ENCODE measurements at places on chromosomes 4 and X.
A peak's percentile ranks its signal among the peaks of the same experiment; 100 is the strongest.

- DNase-seq = no peak
Observed at GRCh38 chr4:170990989-170991589, 822.1 kb upstream of the GALNTL6 start.

GRCh38 chrX:87003031-87003430, 514.6 kb upstream of the KLHL4 start:
- no peak for DNase-seq

DNA sequence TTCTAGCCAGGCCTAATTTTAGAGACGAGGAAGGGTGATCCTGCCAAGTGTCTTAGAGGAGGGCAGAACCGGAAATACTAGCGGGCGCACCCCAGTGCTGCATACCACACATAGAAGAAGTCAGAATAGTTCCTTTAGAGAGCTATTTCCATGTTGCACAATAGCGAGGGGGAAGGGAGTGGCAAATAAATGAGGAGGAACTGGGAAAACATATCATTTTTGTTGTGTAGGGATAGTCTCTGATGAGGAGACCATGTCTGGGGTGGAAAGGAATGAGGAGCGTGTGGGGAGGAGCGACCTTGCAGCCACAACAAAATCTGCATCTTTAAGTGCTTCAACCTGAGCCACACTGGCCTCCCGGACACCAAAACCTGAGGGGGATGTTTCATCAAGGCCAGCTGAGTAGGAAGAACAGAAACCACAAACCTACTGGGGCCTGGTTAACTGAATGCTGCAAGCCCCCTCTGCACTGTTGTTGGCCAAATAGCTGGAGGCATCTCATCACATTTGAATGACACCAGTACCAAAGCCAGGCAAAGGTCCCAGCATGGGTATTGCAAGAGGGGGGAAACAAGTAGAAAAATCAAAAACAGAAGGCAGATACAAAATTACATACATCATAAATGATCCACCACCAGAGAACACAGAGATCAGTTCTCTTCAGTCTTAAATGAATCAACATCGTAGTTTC, 26.7 kb upstream of the C1QTNF7 start:
- DNase-seq = peak; percentile 52

GRCh38 chr4:92128676-92129075, 175.1 kb upstream of the GRID2 start:
- DNase-seq = no peak

GRCh38 chr4:48774760-48775710, 5.0 kb downstream of the FRYL start:
- no peak for DNase-seq

DNA sequence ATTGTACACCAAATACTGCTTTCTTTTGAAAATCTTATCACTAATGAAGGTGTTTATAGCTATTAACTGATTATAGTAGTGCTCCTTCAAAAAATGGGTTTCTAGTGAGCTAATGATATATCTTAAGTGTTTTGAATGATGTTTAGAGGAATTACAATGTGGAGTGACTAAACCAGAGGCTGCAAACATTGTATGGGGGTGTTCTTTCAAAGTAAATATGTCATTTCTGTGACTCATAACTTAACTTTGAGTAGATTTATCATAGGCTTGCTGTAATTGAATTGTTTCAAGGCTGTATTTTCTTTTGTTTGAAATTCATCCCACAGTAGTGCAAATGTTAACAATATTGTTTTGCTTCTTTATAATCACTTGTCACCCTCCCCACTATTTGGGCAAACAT, 141.6 kb downstream of the IL1RAPL2 start:
- DNase-seq = no peak

GRCh38 chrX:68692651-68693050, 45.2 kb downstream of the STARD8 start:
- no peak for DNase-seq

GRCh38 chrX:16284842-16285241, 117.6 kb downstream of the MAGEB17 start:
- no peak for DNase-seq

- DNase-seq = no peak
Observed at GRCh38 chr4:51923343-51923742, 80.4 kb downstream of the DCUN1D4 start.

DNA sequence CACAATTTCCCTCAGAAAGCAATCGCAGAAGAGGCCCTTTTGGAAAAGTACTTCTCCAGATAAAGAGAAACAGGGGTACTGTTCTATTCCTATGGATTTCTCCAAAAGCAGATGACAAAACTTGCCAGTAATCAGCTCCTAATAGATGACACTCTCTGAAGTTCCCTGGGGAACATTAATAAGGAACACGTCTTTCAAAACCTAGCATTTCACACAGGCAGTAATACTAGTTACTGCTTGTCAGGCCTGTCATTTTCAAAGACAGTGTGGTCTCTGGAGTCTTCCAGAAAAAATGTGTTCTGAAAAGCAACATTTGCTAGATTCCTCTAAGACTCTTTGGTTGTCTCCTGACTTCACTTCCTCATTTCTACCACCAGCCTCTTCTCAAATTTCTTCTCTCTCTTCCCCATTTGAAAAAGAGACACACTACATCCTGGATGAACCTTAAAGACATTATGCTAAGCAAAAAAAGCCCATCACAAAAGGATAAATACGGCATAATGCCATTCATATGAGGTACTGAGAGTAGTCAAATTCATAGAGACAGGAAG, 47.3 kb downstream of the CHRDL1 start:
- no peak for DNase-seq

GRCh38 chr4:30720021-30720660, at the start of gene PCDH7:
TSS of gene PCDH7 (plus strand) at chr4:30720369. CDS start at chr4:30721423, 1,054 bp downstream.
- peak; percentile 28 for DNase-seq

DNA sequence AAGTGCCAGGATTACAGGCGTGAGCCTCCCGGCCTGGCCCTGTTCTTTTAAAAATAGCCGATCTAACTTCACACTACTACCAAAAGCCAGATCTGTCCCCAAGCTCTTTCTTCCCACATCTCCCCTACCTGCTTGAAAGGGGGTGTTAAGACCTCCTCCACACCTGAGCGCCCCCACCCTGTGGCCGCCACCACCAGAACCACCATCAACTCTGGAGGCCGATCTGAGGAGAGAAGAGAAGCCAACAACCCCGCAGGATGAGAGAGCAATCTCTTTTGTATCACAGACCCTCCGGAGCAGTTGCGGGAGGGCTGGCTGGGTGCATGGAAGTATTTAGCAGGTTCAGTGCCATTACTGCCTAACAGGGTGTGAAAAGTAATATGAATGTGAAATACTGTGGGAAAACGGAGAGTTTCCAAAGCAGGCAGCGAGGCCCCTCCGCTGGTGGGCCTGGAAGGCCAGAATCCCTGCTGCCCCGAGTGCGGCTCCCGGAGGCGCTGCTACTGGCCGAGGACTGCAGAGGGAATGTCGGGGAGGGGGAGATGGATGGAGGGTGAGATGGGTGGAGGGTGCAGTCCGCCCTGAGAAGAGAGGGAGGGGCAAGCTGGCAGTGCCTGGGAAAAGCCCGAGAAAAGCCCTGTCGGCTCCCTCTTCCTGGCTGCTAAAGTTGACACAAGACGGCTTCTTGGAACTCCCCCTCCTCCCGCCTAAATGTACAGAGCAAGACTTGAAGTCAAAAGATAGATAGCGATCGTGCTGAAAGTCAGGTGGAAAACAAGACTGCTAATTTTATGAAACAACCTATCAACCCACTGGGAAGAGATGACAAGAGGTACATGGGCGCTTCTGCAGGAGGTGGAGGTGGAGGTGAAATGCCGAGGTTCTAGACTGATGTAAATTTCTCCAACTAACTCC, 22.3 kb downstream of the HAND2 start:
- no peak for DNase-seq

- no peak for DNase-seq
Observed at GRCh38 chrX:9878146-9878820, 88.9 kb upstream of the CLDN34 start.

GRCh38 chrX:40282946-40283660, 185.3 kb upstream of the BCOR start:
- DNase-seq = no peak

- DNase-seq = no peak
Observed at GRCh38 chr4:184775854-184776555, 42.1 kb upstream of the CENPU start.

GRCh38 chrX:39678914-39679313, 418.8 kb downstream of the BCOR start:
- DNase-seq = no peak

DNA sequence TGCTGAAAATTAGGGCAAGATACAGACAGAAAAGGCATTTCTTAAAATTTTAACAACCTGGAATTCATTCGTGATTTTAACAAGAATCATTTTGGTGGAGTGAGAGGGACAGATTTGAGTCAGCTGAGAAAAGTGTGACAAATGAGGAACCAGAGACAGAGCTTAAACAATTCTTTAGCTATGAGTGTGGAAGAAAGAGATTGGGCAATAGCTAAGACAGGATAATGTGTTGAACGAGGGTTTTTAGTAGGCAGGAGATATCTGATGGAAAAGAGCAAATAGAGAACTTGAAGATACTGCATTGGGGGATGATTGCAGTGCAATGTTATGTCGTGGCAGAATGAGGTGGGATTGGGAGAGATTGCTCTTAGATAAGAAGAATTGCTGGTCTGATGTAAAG, 164.2 kb upstream of the SPRY1 start:
- DNase-seq = no peak

DNA sequence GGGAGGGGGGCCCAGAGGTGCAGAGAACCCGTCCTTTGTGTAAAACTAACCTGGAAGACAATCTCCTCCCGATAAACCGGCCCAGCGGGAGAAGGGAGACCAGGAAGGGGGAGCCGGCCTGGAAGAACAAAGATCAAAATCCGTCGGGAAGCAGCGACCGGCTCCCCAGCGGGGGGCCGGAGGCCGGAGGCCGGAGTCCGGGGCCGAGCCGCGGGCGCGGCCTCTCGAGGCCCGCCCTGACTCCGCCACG, 552 bp downstream of the ZDHHC9 start:
- DNase-seq = no peak

- no peak for DNase-seq
Observed at GRCh38 chr4:91838181-91838861, 465.4 kb upstream of the GRID2 start.

GRCh38 chrX:3815896-3816664, 102.6 kb upstream of the PRKX start:
- DNase-seq = peak; percentile 48

- DNase-seq = peak; percentile 31
Observed at GRCh38 chr4:86496094-86497080, 97.7 kb upstream of the PTPN13 start.

GRCh38 chrX:44072631-44073030, 99.4 kb upstream of the NDP start:
- DNase-seq = no peak

- DNase-seq = no peak
Observed at GRCh38 chrX:20140420-20140819, 1.2 kb downstream of the EIF1AX start.

DNA sequence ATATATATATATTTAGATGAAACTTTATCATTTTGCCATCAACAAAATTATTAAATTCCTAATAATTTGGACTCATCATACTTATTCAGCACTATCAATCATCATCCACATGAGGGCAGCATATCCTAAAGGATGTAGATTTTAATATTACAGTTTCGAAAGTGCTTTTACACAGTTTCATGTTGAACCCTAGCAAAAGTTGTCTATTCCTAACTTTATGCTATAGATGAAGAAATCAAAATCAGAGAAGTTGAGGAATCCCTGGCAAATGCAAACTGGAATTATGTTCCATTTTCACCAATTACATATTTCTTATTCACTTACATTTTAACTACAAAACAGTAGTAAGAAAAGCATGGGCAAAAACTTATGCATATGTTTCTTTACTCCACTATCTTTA, 36.6 kb upstream of the UGT2A1 start:
- no peak for DNase-seq

- DNase-seq = no peak
Observed at GRCh38 chr4:128721896-128722295, 87.6 kb upstream of the JADE1 start.

DNA sequence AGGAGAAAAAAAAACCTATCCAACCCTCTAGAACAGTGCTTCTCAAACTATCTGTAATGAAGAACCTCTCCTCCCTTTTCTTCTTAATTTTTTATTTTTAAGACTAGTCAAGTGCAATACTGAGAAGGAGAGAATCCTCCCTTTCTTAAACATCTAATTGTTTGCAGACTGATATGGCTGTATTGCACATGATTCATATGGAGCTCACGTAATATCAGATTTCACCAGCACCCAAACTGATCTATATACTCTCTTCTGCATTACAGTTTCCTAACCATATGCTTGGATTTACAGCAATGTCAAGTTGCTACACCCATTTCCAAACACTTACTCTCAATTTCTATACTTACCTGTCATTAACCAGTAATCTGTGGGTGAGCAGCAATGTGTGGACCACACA, 9.5 kb downstream of the PRMT9 start:
- no peak for DNase-seq

DNA sequence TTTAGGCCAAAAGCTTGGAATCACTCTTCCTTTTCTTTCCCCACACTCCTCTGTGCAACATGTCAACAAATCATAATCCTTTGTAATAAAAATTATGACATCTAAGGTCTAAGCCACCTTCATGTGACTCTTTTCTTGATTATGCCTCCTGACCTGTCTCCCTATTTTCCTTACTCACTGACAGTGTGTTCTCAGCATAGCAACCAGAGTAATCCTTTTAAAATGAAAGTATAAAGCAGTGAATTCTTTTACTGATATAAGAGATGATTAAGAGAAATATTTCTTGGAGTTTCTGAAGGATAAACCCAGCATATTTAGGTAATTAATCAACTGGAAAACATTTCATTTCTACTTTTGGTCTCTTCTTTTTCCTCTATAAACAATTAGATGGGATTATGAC, 44.7 kb downstream of the USO1 start:
- no peak for DNase-seq

DNA sequence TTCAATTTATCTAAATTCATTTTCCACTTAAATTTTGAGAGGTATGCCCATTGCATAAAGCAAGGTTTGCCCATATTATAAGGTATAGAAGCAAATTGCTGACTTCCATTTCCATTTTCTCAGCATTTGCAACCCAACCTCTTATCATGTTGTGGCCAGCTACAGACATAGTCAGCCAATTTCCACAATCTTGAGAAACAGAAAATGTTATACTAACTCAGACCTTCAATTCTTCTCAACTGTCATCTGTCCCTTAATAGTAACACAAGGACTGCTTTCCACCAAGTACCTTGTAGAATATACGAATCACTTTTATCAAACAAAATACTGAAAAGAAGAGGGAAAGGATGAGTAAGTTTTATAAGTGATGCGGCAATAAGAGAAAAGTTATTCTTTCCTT, 11.2 kb upstream of the GRIA3 start:
- no peak for DNase-seq

DNA sequence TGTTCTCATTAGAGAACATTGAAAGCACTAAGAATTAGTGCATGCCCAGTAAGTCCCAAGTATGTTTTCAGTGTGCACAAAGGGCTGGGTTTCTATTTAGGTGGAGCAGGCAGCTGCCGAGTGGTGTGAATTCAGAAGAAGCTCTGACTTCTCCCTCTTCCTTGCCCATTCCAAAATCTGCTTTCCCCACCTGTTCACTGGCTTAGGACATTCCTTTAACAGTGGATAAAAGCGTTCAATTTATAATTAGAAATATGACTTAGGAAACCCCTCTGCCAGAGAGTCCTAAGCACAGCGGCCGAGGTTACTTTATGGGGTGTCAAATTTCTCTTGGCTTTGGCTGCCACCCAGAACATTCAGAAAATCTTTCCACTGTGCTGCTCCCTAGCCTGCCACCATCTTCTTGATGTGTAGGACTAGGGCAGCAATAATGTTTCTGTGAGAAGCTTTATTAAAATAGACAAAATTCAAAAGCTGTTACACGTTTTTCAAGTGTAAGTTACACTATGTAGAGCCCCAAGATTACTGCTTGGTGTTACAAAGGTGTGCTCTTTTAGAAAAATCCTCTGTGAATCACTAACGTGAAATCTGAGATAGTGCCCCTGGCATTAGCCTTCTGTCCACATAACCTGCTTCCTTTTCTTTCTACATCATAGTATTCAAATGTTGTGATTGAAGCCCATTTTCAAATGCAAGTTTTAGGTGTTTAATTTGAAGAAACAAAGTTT, 191.6 kb upstream of the ANKRD50 start:
- DNase-seq = no peak
